ENCODE measurements at places on chromosomes 1 and 21.

DNA sequence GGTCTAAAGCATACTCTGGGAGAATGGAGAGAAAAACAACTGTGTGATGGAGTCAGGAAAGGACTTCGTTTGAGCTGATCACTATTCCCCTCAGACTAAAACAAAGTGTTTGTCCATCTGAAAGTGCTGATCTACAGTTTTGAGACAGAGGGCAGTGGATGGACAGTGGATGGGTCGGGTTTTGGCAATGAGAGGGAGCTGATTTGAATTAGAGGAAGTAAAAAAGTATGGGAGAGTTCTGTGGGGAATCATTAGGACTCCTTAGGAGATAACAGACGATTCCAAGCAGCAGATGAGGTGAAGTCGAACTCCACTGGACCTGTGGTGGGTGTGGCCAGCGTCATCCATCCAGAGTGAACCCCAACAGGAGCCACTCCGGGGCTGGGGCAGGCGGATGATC lies 62.3 kb downstream of the PTGS2 start:
- no peak for DNase-seq

- no peak for DNase-seq
Measured at GRCh38 chr1:38848071-38848470, 11.5 kb downstream of the RRAGC start.

GRCh38 chr1:147902253-147902845 lies at the start of gene GJA8:
GJA8 (plus strand) TSS chr1:147902795; CDS start chr1:147907956, 5,161 bp downstream.
- DNase-seq, result no peak

- DNase-seq, result no peak
Measured at GRCh38 chr1:99975529-99975928, 5.7 kb downstream of the SLC35A3 start.

- DNase-seq, result no peak
Measured at GRCh38 chr21:43020771-43021170, 46.4 kb downstream of the PKNOX1 start.

- no peak for DNase-seq
Measured at GRCh38 chr1:89884718-89885596, 64.1 kb downstream of the LRRC8D start.

GRCh38 chr1:106836708-106837107 lies 219.8 kb upstream of the PRMT6 start:
- no peak for DNase-seq

DNA sequence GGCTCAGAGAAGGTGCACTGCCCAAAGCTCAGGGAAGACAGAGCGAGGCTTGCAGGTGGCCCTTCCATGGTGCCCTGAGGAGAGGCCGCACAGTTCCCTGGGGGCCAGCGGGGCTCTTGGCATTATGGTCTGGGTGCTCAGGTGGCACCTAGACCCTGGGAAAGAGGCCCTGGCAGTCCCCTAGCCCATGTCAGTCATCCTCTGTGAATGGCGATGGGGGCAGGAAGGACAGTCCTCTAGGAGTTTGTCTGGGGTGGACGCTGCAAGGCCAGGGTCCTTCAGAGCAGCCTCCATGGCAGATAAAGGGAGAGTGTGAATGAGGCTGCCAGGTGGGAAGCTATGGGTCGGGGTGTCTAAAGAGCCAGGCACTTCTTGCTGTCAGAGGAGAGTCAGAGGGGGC lies 345.9 kb upstream of the VAMP3 start:
- DNase-seq, result no peak

- no peak for DNase-seq
Measured at GRCh38 chr1:207428783-207429182, 25.3 kb upstream of the CR2 start.

GRCh38 chr21:31781737-31782136 lies 49.8 kb upstream of the SCAF4 start:
- DNase-seq, result no peak

- no peak for DNase-seq
Measured at GRCh38 chr1:181497870-181498269, 14.6 kb downstream of the CACNA1E start.

- no peak for DNase-seq
Measured at GRCh38 chr1:168116327-168116799, 20.4 kb downstream of the GPR161 start.

GRCh38 chr1:38486085-38486484 lies 373.5 kb downstream of the RRAGC start:
- DNase-seq, result peak; percentile 60

DNA sequence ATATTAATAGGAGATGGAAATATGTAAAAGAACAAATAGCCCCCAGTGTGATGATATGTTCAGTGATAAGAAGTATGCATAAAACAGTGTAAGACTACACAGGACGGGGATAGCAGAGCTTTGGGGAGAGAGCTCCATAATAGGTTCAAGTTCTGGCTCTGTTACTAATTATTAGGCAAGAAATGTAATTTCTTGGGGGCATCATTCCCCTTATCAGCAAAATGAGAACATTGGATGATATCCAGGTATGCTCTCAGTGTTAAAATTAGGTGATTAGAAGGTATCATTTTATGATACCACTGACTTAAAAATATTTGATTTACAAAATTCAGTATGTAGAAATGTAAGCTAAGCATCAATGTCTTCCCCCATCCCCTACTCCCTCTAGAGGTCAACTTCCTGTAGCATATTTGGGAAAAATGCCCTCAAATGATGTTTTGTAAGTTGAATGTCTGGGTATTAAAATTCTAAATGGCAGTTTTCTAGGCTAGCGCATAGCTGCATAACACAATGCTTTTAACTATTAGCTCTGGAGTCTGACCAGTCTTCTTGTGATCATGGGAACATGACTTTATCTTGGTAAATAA lies 585.7 kb upstream of the CAMK1G start:
- DNase-seq, result no peak

GRCh38 chr1:227459977-227460376 lies 103.4 kb upstream of the ZNF678 start:
- no peak for DNase-seq

GRCh38 chr1:156025876-156026275 lies 5.1 kb upstream of the SSR2 start:
- peak; percentile 83 for DNase-seq

DNA sequence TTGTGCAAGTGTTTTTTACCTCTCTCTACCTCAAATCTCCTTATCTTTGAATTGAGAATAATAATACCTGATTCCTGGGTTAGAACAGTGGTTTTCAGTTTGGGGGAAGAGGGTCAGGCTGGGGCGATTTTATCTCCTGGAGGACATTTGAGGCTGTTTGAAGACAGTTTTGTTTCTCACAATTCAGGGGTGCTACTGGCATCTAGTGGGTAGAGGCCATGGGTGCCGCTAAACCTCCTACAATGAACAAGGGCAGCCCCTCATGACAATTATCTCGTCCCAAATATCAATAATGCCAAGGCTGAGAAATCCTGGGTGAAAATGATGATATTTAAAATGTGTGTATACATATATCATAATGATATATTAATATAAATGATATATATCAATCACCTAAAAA lies 139.1 kb upstream of the USH2A start:
- no peak for DNase-seq

- DNase-seq, result no peak
Measured at GRCh38 chr1:45492691-45493090, 1.7 kb upstream of the TESK2 start.

DNA sequence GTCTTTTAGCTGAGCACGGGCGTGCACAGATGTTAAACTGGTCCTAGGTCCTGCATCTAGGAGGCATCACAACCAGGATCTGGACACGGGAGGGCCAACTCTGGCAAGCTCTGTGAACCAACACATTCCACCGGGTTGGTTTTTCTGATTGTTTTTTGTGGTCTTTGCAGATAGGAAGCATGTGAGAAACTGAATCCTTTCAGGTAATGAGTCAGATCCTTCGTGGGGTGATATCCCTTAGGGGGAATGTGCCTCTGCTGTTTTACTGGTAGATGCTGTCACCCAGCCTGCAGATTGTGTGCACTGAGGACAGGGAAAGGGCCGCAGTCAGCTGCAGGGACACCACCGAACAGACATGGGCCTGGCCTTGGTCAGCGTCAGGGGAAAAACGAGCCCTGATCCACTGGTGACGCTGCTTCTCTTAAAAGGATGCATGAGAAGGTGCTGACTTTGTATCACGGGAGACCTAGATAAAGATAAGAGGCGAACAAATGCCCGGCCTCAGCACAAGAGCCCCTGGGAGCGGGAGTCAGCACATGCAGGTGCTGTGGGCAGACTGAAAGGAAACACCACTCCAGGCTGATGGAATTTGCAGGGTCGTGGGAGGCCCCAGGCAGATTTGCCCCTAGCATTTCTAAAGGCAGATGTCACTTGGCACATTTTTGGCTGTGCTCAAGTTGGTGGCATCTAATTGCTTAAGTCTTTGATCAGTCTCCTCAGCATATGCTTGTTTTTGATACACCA lies 51.1 kb downstream of the DOP1B start:
- no peak for DNase-seq

DNA sequence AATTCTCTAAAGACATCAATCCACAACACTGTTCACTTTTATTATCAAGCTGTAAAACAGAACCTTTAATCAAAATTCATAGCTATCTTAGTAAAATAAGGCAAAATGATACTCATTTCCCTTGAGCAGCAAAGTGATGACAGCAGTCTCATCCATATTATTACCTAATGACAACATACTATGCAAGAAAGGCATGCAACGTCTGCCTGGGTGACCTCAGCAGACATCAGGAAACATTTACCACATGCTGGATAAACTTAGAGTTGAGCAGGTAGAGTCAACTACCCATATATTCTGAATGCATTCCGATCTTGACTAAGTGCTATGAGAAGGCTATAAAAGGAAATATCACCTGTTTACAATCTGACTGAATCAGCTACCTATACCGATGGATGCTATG lies 145.1 kb downstream of the SIPA1L2 start:
- no peak for DNase-seq
